Sciatic nerve (tissue), 2 donors: ENCODE measurements at places on chromosomes 1 and 21. TPM values are rescaled to one million over a fixed set of nuclear protein-coding genes. Genes with fewer than 3 reads are reported as not detected.

DNA sequence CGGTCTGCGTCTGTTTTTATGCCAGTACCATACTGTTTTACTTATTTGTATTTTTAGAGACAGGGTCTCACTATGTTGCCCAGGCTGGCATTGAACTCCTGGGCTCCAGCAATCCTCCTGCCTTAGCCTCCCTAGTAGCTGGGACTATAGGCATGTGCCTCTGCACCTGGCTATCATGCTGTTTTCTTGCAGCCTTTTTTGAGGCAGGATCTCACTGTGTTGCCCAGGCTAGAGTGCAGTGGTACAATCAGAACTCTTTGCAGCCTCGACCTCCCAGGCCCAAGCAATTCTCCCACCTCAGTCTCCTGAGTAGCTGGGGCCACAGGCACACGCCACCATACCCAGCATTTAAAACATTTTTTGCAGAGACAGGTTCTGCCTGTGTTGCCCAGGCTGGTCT lies 5.3 kb upstream of the LRRC39 start:
- DNase-seq, result no peak

DNA sequence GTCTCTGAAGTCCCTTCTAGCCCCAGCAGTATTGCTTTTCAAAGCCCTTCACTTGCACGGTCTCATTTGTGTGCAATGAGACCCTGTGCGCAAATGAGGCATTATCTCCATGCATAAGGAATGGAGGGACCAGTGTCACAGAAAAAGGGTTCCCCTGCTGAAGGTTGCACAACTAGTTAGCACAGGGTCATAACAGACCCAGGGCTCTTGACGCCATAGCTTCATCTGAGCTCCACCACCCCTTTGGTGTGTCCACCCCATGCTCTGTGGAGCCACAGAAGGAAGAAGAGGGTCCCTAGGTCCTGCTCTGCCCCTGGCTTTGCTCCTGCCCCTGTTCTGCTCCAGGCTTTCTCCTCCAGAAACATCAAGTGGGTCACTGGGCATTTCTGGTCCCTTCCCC lies 12.6 kb downstream of the SH2D2A start:
- DNase-seq, result no peak

- peak; percentile 70 for DNase-seq
Measured at GRCh38 chr1:119549719-119550132, 42.7 kb downstream of the HSD3B1 start.

DNA sequence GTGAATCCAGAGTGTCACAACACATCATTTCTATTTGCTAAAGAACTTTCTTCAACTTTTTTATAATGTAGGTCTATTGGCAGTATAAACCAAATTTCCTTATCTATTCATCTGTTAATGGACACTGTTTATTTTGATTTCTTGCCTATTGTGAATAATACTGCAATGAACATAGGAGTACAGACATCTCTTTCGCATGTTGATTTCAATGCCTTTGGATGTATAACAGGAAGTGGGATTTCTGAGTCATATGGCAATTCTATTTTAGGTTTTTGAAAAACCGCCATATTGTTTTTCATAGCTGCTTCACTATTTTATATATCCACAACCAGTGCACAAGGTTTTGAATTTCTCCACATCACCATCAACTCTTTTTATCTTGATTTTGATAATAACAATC lies 198.7 kb downstream of the KCNT2 start:
- no peak for DNase-seq

The CLIC6 gene
- 4.7 TPM for total RNA-seq
